ENCODE measurements at places on chromosomes 12 and 14.
A peak's percentile ranks its signal among the peaks of the same experiment; 100 is the strongest.

DNA sequence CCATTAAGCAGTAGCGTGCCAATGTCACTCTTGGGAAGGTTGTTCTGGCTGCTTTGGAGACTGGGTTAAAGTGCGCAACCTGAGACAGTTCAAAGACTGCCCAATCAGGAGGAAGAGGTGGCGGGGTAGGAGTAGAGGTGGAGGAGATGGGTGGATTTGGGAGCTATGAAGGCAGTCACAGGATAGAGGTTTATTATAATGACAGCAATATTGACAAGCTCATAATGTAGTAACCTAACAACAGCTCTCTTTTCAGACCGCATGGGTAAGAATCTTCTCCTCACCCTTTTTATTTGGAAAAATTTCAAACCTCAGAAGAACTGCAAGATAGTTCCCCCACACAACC is 5.3 kb upstream of the PSMD9 start:
- no peak for DNase-seq

- no peak for DNase-seq
These were observed 40.2 kb upstream of the EMP1 start for GRCh38 chr12:13156277-13156676.

DNA sequence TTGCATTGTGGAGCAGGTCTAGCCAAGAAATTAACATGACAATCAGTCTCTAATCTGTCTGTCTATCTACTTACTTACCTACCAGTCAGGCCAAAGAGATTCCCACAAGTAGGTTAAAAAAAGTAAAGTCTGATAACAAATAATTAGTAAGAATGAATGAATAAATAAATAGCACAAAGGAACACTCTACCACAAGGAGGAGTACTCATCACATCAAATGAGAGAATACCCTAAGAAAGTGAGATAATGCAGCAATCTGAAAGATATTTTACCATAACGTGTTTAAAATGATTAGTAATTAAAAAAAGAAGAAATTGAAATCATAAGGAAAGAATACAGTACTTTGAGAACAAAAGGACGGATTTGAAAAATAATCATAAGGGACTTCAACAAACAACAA is 187.2 kb downstream of the SYNE2 start:
- DNase-seq: no peak

- DNase-seq: peak; percentile 57
These were observed 4.2 kb downstream of the TESPA1 start for GRCh38 chr12:54980341-54980740.

DNA sequence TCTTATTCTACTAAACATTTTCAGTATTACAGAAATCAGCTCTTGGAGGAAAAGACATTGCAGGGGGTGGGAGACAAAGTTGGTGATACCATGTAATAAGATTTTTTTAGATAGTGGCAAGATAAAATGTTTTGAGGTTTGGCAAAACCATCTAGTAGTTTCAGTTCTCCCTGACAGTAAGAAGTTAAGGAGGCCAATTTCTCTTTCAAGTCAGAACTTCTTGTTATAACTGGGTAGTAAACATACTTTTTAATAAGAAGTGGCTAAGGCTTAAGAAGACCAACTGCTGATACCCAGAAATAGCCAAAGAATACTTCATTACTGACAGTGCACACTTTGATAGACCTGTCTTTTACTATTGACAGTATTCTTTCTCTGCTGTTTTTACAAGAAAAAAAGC is 452.3 kb downstream of the DIO2 start:
- DNase-seq: no peak

- no peak for DNase-seq
These were observed 4.3 kb downstream of the HOXC9 start for GRCh38 chr12:54004063-54004840.

DNA sequence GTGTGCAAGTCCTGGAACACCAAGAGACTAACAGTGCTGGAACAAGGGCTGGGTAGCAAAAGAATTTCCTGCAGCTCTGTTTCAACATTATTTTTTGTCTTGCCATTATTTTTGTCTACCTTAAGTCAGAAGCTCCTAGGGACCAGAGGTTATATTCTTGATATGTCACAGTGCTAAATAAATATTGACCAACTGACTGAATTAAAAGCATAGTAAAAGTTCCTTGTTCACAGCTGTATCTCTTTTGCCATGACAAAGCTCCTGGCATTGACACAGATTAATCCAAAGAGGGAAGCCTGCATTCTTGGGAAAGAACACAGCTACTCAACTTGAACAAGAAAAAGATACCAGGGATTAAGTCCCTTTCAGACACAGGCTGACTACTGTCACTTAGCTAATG is 136.5 kb downstream of the SPTSSA start:
- DNase-seq: no peak

GRCh38 chr12:27064397-27065342 is 17.7 kb downstream of the C12orf71 start:
- DNase-seq: no peak

DNA sequence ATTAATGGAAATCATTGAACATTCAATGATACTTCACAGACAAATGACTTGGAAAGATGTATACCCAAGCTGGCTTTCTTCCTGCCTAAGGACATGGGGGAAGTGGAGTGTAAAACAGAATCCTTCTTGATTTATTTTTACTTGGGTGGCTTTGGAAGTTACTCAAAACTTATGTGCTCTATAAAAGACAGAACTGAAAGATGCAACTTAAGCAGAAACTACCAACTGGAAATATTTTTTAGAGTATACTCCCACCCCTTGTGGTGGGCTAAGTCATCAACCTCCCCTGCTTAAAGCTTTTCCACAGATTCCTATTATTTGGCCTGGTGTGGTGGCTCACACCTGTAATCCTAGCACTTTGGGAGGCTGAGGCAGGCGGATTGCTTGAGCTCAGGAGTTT is 126.0 kb upstream of the ATP2B1 start:
- no peak for DNase-seq

DNA sequence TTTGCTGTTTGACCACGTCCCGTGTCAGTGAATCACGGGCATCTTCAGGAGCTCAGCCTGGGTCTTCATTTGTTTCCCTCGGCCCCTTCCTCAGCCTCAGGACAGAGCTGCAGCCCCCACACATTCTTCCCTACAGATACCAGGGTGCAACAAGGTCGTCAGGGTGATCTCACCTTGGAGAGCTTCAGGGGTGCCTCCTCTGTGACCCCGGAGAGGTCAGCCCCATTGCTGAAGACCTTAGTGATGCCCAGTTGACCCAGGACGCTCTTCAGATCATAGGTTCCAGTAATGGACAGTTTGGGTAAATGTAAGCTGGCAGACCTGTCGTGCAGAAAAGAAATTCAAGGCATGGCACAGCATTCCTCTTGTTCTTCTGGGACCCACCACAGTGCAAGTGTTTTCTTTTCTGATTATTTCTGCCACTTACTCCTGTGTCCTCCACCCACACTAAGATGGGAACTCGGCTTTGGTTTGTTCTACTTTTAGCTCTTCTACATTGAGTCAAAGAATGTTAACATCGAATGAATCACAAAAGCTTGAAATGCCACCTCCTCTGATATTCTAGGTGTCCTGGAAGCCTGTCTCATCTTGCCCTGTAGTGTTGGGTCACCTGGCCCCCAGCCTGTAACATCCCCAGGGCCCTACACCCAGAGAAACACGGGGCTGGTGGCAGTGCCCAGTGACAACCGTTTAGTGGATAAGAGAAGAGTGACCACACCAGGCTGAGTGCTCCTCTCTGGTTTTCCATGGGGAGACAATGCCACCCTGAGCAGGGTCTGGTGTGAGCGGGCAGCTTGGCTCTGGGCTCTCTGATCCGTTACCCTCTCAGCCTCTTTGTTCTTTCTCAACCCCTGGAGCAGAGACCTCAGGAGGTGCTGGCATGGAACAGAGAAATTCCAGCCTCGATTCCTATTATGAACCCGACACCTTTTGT is 8.8 kb downstream of the SERPINA1 start:
- DNase-seq: no peak

DNA sequence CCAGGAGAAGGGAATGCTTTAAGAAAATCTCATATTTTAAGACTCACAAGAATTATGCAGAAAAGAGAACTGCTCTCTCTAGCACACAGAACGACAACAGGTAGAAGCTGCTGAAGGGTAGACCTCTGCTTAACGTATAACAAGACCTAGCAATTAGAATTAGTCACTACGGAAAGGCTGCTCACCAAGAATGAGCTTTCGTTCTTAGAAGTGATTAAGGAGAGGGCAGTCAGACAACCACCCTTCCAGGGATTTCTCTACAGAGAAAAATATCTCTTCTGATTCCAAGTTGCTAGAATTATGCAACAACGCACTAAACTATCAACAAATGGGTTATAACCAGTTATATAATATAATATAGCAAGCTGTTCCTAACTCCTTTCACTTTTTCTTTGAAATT is 18.6 kb downstream of the LRIG3 start:
- DNase-seq: no peak

- DNase-seq: no peak
These were observed 620.0 kb upstream of the SEL1L start for GRCh38 chr14:82153689-82154088.

DNA sequence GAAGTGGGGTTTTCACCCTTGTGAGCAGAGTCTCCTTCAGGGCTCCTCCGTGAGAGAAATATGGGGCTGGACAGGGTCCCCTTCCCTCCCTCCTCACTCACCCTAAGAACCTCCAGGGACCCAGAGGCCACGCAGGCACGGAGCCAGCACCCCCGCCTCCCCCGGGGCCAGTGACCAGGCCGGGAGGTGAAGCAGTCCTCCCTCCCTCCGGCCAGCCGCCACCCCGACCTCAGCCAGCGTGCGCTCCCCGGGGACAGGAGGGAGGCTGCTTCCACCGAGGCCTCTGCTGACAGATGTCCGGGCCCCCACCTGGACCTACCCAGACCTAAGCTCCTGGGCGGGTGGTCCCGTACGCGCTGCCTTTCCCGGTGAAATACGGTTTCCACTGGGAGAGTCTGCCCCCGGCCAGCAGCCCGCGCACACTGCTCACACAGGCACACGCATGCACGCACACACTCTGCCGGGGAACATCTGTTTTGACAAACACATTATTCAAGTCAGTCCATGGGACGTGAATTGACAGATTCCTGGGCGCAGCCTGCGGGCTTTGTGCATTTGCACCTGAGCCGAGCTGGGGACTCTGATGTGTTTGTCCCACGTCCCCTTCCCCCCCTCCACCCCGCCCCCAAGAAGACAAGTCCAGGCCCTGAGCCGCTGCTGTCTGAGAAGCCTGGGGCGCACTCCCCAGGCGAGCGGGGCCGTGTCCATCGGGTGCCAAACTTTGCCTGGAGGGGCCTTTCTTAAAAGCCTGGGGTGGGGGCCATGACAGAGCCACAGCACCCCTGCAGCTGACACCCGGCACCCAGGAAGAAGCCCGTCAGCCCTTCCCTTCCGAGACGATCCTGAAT is 725 bp downstream of the RIMBP2 start:
- no peak for DNase-seq

DNA sequence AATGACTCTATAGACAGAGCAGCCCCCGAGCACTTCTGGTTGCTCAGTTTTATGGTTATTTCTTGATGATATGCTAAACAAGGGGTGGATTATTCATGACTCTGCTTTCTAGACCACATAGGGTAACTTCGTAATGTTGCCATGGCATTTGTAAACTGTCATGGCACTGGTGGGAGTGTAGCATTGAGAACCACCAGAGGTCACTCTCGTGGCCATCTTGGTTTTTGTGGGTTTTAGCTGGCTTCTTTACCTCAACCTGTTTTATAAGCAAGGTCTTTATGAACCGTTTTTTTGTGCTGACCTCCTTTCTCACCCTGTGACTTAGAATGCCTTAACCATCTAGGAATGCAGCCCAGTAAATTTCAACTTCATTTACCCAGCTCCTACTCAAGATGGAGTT is 1036.2 kb upstream of the FLRT2 start:
- no peak for DNase-seq

GRCh38 chr12:119206348-119207062 is 27.8 kb downstream of the HSPB8 start:
- DNase-seq: no peak

DNA sequence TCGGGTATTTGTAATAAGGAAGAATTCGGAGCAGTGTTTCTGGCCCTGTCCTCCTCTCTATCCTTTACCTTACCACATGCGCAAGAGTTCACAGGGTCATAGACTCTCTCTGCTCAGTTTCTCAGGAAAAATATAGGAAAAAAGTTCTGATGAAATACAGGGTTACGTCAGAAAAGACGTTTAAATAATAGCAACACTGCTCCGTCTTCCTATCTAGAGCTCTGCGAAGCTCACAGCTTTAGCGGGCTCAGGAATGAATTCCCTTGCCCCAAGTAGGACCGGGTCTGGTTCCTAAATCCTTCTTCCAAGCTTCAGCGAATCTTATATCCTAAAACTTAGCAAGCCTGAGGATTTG is 365 bp downstream of the CCDC59 start:
- DNase-seq: no peak

DNA sequence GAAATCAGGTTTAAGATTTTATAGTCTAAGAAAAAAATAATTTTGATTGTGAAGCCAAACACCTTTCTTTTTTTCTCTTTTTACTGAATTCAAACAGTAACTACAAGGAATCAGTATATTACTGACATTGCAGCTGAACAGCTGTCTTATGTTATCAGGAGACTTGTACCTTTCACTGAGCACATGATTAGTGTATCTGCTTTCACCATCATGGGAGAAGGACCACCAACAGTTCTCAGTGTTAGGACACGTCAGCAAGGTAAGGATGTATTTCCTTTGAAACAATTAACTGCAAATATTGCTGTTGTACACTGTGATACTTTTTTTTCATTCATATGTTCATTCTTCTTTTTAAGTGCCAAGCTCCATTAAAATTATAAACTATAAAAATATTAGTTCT is 50.8 kb downstream of the PTPRQ start:
- no peak for DNase-seq

Measured in CD4-positive, alpha-beta T cell treated with Interleukin-2 at 100 ng/mL for 4 hours (primary cell).